Renal pelvis (tissue), 12 donors: ENCODE measurements at places on chromosomes 3 and 15.

- DNase-seq, result no peak
These were observed 73.1 kb upstream of the SAMMSON start for GRCh38 chr3:69926385-69926784.

DNA sequence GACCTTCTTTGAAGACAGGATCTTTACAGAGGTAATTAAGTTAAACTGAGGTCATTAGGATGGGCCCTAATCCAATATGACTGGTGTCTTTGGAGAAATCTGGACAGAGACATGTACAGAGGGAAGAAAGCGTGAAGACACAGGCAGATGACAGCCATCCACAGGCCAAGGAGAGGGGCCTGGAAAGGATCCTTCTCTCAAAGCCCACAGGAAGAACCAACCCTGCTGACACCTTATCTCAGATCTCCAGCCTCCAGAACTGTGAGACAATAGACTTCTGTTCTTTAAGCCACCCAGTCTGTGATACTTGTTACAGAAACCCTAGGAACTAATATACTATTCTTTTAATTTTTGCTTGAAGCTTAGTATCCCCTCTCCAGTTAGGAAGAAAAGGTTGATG is 74.2 kb downstream of the WDR76 start:
- no peak for DNase-seq

- DNase-seq, result no peak
These were observed 403.9 kb upstream of the TBL1XR1 start for GRCh38 chr3:177601152-177601551.

DNA sequence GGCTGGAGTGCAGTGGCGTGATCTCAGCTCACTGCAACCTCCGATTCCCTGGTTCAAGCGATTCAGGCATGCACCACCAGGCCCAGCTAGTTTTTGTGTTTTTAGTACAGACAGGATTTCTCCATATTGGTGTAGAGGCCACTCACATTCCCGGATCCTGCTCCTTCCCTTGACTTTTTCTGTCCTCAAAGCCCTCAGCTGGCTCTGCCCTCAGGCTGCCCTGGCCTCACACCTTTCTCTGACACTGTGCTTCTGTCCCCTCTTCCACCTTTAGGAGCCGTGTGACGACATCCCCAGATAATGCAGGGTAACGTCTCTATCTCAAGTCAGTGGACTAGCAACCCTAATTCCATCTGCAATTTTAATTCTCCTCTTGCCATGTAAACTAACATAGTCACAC is 8.6 kb upstream of the CYFIP1 start:
- DNase-seq, result no peak

- DNase-seq, result no peak
These were observed 37.9 kb downstream of the IQCB1 start for GRCh38 chr3:121796970-121797369.

- DNase-seq, result no peak
These were observed 166.5 kb downstream of the OCA2 start for GRCh38 chr15:27932600-27932999.

- no peak for DNase-seq
These were observed 8.8 kb downstream of the ANKUB1 start for GRCh38 chr3:149783576-149783975.

DNA sequence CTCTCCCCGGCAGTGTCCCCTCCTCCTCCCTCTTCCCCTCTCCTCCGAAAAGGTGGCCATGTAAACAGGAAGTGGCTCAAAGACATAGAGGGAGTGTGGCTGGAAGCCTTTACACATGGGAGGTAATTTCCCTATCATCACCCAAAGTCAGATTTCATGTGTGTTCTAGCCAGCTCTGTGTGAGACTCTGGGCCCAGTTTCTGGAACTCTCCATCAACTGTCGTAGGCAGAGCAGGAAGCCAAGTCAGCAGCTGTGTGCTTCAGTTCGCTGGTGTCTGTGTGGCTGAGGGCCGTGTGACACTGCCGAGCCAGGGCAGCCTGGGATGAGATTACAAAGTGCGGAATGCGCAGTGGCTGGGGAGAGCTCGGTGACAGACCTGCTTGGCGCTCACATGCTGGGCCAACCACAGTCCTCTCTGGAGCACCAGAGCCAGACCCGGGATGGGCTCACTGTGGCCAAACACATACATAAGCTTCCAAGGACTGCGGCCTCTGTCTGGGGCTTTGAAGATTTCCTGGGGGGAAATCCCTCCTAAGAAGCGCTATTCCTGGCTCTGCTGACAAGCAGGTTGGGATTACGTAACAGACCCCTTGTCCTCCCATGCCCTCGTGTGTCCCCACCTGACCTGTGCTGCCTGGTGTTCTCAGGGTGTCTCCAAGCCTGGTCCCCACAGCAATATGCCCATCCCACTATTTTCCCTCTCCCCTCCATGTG is 50.7 kb downstream of the UMPS start:
- DNase-seq, result peak; percentile 52
